Activated CD8-positive, alpha-beta memory T cell treated with anti-CD3 and anti-CD28 coated beads, Interleukin-2, amount 10 ng/mL, durations not matched to agents 7 days and 5 days (primary cell): ENCODE measurements at places on chromosomes 3 and 15. TPM values are rescaled to one million over a fixed set of nuclear protein-coding genes. Genes with fewer than 3 reads are reported as not detected.

The MEX3B gene
- total RNA-seq: 0.64 TPM

The NTRK3 gene
- total RNA-seq: not detected

The C3orf22 gene
- total RNA-seq: not detected

The CISH gene
- total RNA-seq: 266 TPM

The CPN2 gene
- not detected for total RNA-seq

The RTP3 gene
- total RNA-seq: not detected

The ELL3 gene
- 1.0 TPM for total RNA-seq

The ADGRG7 gene
- total RNA-seq: not detected

The ZNF860 gene
- total RNA-seq: not detected

The SCN5A gene
- not detected for total RNA-seq

The SUSD5 gene
- not detected for total RNA-seq

The RLBP1 gene
- total RNA-seq: not detected

The ZNF106 gene
- 51.8 TPM for total RNA-seq

The UPK1B gene
- total RNA-seq: not detected

The ATP2C1 gene
- 65.7 TPM for total RNA-seq

The GOLIM4 gene
- total RNA-seq: 6.4 TPM

The VGLL4 gene
- 53.2 TPM for total RNA-seq

The SGO1 gene
- total RNA-seq: 38.5 TPM

The TMEM212 gene
- total RNA-seq: not detected

The CCDC33 gene
- total RNA-seq: not detected

The ZNF80 gene
- total RNA-seq: 5.5 TPM

The C3orf52 gene
- 2.4 TPM for total RNA-seq

The DYNLT2B gene
- total RNA-seq: 13.9 TPM

The LRIG1 gene
- total RNA-seq: 31.6 TPM

The ADAMTSL3 gene
- total RNA-seq: not detected

The CAPN7 gene
- 28.1 TPM for total RNA-seq

The ROBO1 gene
- 0.87 TPM for total RNA-seq

The OR5H1 gene
- not detected for total RNA-seq

The CD80 gene
- total RNA-seq: 22.5 TPM

The TXNRD3 gene
- 0.50 TPM for total RNA-seq

The PRR20G gene
- total RNA-seq: not detected

The GNAT1 gene
- total RNA-seq: not detected

The RTP1 gene
- not detected for total RNA-seq

The CCDC54 gene
- total RNA-seq: not detected
